ENCODE measurements at places on chromosomes 16 and 17.

DNA sequence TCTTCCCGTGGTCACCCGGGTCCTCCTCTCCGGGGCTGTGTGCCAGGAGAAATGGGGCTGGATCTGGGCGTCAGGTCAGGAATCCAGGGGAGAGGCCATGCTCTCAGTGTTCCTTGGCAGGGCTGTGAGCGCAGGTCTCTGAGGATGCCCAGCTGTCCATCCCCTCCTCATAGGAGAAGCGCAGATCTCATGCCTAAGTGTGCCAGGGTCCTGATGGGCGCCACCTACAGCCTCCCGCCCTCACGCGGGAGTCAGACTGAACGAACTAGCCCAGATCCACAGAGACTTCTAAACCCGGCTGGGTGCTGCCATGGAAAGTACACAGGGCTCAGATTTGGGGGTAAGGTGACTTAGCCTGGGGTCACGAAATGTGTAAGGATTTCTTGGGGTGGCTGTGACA lies 24.3 kb downstream of the MGRN1 start:
- DNase-seq = no peak

DNA sequence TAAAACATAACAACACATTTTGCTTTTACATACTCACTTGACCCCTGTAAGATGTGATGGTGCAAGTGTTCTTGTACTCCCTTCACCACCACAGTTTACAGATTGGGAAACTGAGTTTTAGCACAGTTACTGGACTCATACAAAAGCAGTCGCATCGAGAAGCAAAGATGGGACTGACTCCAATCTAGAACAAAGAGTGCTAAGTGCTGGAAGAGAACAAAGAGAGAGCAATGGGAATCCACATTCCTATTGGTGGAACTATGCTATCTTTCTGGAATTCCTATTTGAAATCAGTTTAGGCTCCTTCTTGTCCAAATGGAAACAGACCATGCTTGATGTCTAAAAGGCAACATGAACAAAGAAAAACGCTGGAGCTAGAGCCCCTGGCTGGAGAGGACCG lies 9.1 kb downstream of the TOM1L2 start:
- DNase-seq = no peak

- DNase-seq = no peak
These were observed 188.0 kb downstream of the SOX9 start for GRCh38 chr17:72308744-72309385.

GRCh38 chr16:58186176-58186944 lies 11.5 kb downstream of the CSNK2A2 start:
- DNase-seq = no peak

DNA sequence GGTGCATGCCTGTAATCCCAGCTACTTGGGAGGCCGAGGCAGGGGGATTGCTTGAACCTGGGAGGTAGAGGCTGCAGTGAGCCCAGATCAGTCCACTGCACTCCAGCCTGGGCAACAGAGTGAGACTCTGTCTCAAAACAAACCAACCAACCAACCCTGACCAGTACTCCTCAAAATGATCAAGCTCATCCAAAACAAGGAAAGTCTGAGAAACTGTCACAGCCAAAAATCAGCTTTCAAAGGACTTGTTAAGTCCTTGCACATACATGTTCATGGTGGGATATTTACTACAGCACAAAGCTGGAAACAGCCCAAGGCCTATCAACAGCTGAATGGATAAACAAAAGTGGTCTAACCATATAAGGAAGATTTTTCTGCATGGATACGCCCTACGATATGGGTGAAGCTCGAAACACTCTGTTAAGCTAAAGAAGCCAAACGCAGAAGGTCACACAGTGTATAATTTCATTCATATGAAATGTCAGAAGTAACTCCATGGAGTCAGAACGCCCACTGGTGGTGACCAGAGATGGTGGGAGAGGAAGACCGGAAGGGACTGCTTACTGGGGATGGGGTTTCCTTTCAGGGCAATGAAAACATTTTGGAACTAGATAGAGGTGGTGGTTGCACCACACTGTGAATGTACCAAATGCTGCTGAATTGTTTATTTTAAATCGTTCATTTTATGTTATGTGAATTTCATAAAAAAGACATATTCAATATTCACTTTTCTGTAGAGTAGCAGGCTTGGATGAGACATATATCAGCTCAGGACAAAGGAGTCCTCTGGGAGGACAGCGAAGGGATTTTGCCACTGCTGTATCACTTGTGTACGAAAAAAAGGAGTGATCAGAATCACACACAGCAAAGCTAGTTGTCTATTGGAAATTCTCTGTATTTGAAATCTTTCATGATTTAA lies 17.7 kb downstream of the CCL17 start:
- peak; percentile 61 for DNase-seq

DNA sequence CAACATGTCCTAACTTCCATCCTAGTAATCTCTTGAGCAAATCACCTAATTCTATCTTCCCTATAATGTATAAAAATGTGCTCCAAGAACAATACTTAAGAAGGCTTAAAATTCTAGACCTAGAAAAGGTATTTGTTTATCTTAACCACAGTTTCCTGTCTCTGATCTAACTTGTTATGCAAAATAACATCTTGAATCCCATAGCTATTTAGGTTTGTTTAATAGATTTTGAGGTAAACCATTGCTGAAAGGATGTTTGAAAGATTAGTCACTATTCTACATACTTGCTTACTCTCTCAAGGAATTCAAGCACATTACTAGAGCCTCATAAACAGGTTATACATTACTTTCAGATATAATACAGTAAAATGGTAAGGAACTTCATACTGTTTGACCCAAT lies 13.0 kb downstream of the CA10 start:
- DNase-seq = no peak

DNA sequence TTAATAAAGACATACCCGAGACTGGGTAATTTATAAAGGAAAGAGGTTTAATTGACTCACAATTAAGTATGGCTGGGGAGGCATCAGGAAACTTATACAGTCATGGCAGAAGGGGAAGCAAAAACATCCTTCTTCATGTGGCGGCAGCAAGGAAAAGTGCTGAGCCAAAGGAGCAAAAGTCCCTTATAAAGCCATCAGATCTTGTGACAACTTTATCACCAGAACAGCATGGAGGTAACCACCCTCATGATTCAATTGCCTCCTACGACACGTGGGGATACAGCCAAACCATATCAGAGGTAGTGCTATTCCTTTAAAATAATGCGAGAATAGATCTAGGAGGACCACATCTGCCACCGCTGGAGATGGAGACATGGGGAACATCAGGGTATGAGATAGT lies 9.0 kb downstream of the C16orf54 start:
- no peak for DNase-seq

DNA sequence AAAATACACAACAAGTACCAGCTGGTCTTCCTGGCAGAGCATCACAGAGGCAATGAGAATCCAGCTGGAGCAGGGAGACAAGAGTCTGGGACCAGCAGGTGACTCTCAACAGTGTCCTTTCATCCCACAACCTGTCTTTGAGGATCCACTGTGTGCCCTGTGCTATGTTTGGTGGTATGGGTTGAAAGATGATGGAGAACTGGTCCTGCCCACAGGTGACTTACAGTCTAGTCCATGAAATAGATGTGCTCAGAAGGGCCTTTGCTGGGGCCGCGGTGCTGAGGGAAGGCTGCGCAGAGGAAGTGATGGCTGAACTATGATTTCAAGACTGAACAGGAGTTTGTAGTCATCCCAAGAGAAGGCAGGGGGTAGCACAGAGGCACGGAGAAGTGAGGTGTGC lies 17.9 kb downstream of the WNT3 start:
- DNase-seq = no peak

DNA sequence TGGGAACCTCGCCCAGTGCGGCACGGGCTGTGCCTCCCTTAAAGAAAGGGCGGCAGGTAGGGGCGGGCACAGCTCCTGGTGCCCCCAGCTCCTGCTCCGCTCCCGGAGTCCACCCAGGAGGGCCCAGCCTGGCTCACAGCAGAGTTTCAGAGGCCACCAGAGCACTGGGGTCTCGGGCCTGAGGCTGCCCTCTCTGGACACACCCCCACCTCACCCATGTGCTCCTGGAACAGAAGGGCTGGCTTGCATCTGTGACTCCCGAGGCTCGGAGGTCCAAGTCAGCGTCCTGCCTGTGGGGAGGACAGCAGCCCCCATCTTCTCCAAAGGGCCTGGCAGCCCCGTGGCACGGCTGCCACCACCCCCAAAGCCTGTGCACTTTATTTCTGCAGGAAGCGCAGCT lies 62.7 kb downstream of the RBFOX3 start:
- DNase-seq = no peak

GRCh38 chr16:77974883-77975282 lies 47.5 kb upstream of the CLEC3A start:
- DNase-seq = no peak

GRCh38 chr17:8322061-8322460 lies 12.0 kb downstream of the ARHGEF15 start:
- no peak for DNase-seq

DNA sequence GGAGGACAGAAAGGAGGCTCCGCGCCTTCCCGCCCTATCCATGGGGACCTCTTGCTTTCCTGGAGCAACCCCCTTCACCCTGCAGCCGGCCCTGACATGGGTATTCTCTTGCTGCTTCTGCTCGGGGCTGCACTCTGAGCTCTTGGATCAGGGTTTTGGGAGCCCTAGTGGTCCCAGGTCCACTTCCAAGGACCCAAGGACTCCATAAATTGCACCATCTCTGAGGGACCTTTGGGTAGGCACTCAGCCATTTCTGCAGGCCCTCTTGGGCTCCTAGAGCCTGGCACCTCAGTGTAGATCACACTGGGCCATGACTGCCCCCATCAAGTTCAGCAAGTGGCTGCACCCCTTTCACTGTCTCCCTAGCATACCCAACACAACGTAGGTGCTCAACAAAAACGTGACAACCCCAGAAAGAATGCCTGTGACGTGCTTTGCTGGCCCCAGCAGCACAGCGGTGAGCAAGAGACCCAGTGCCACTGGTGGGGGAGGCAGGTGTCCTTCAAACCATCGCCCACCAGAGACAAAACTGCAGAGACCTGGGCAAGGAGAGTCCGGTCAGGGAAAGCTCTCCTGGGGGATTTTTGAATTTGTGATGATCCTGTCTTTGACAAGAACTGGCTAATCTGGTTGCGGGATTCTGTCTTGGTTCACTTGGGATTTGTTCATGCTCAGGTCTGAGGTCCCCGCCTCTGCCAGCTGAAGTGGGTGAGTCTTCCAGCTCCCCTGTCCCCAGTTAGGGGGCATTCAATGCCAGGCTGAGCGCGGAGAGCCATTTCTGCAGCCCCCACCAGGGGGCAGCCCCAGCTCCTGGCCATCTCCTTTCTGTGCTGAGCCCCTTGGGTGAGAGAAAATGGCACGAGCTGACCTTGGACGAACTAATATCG lies 2.5 kb upstream of the RAB11FIP4 start:
- DNase-seq = peak; percentile 62

- DNase-seq = no peak
These were observed 409 bp upstream of the C17orf107 start for GRCh38 chr17:4898927-4899326.

- peak; percentile 26 for DNase-seq
These were observed 4.0 kb downstream of the NOG start for GRCh38 chr17:56597495-56597990.

GRCh38 chr17:19398301-19399181 lies 11.6 kb upstream of the MFAP4 start:
- no peak for DNase-seq

- DNase-seq = no peak
These were observed 23.6 kb downstream of the IRX5 start for GRCh38 chr16:54954220-54954619.

GRCh38 chr17:53472586-53472985 lies 350.1 kb upstream of the KIF2B start:
- no peak for DNase-seq

- DNase-seq = no peak
These were observed 250.6 kb downstream of the UTP18 start for GRCh38 chr17:51510940-51511339.

DNA sequence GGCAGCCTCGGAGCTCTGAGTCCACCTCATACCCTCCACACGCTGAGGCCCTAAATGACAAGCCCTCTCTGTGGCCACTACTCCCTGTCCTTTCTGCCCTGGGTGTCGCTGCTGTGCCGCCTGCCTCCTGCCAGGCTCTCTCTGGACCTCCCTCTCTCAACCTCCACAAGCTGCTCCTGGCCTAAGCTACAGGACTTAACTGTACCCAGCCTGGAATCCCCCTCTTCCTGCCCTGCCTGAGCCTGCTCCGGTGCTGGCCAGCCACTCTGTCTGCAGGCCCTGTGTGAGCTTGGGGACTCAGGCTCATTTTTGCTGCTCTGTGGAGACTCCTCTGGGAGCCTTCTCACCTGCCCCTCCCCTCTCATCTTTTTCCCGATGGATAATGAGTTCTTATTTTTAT lies 21.5 kb downstream of the IFT140 start:
- DNase-seq = no peak

GRCh38 chr17:32276171-32276601 lies 10.6 kb downstream of the RHBDL3 start:
- no peak for DNase-seq

GRCh38 chr17:55710829-55711496 lies 11.7 kb downstream of the TMEM100 start:
- DNase-seq = no peak

DNA sequence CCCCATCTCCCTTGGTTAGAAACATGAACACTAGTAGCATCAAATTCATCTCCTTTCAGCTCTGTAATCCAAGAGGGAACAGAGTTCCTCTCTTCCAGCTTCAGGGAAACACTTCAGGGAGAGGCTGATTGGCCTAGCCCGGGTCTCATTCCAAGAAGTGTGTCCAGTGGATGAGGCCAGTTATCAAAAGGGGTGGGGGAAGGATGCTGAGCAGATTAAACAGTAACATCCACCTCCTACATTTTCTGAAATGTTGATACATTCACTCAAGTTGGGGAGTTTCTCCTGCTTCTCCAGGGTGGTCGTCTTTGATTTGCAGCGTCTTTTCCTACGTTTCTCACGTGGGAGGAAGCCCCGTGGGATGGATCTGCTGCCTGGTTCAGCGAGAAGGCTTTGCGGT lies 62.9 kb upstream of the WSB1 start:
- DNase-seq = no peak

DNA sequence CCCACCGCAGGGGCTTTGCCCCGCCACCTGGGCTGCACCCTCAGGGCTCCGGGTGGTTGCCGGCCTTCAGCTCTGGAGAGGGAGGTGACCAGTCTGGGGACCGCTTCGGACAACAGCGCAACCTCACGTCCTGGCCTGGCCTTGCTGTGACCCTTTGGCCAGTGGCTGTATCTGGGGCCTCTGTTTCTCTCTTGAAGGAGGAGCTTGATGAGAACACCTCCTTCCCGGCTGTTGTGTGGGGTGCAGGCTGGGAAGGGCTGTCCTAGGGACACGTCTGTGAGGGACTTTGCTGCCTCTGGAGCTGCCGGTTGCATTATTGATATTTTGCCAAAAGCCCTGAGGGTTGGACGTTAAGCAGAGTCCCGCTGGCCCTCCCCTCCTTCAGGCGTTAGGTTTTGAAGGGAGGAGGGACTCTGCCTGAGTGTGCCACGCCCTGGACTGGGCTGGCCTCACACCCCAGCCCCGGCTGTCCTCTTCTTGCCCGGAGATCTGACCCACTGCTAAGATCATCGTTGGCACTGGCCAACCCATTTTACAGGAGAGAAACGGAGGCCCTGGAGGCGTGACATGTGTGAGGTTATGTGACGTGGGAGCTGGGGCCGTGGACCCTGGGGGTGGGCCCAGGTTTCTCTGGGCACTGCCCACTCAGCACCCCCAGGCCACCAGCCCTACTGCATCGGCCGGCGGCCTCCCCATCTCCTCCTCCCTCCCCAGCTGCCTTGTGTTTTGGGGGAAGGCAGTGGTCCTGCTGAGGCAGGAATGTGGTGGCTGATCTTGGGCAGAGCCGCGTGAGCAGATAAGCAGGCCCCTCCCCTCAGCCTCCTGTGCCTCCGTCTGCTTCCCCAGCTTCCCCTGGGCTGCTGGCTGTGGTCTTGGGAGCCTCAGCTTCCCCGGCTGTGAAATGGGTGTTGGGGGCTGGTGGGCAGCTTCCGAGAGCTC lies 8.5 kb downstream of the ZFPM1 start:
- no peak for DNase-seq

GRCh38 chr16:2048116-2048543 lies 345 bp downstream of the TSC2 start:
- peak; percentile 43 for DNase-seq
